Sciatic nerve (tissue), 2 donors: ENCODE measurements at places on chromosomes 2 and 18. TPM values are rescaled to one million over a fixed set of nuclear protein-coding genes. Genes with fewer than 3 reads are reported as not detected.
A peak's percentile ranks its signal among the peaks of the same experiment; 100 is the strongest.

DNA sequence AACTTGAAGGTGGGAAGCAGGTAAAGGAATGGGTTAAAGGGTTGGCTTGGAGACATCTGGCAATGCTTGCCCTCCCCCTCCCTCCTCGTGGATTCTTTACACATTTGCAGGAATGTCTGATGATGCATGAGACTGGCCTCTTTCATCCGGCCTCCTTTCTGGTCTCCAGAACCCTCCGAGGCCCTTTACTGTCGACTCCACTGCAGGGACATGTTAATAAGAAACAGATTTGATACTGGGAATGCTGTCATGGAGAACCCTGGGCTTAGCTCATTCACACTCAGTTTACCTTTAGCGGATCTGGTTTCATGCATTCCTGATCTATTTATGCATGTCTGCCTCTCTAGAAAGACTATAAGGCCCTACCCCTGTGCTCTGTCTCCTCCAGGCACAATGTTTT, 238.7 kb downstream of the TGIF1 start:
- no peak for DNase-seq

DNA sequence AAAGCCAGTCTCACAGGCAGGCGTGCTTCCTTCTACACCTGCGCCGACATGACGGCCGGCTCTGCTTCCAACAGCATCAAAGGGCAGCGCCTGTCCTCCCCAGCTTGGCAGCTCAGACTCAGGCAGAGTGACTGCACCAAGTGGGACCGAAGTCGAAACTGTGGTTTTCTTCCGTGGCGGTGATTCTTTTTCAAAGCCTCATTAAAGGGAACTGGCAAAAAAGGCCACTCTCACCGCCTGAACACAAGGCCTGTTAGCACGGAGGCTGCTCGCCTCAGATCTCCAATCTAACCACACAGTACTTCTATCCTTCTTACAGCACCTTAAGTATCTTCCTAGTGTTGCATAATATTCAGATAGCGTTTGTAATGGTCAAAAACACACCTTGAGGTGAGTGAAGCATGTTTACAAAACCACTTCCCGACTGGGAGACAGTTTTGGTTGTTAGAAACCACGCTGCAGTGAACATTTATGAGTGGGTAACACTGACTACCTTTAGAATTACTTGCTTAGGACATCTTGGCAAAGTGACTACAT, 236.4 kb downstream of the HDAC4 start:
- peak; percentile 48 for DNase-seq

C2orf78 gene
- not detected for total RNA-seq

QPCT gene
- total RNA-seq, result 4.8 TPM

RBMS1 gene
- total RNA-seq, result 119 TPM
